ENCODE measurements at places on chromosomes 1 and 21.

DNA sequence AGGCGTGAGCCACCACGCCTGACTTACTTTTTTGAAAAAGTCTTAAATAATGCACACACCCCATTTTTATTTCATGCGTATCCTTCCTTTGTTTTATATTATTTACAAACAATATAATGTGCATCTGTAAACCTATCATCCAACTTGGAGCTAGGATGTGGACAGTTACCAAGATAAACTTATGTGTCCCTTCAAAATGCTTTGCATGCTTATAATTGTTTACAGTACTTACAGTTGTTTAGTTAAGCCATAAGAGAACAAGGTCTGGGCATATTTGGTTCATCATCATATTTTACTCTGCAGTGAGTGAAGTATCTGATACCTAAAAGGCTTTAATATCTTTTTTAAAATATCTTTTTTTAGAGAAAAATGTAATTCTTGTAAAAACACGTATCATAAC is 16.1 kb upstream of the HMGN1 start:
- no peak for DNase-seq

DNA sequence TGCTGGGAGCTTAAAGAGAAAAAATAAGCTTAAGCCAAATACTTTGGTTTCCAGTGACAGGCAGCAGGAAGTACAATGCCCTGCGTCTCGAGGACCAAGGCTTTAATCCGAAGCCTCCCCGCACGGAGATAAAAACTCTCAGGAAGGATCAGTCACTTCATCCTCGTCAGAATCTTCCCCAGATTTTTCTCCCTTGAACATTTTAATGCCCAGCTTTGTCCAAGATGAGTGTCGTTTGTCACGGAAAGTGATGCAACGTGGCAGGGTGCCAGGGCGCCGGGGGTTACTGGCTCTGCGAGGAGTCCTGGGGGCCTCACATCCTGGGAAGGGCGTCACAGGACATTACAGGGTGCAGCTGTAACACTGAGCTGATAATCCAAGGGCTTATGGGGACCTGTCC is 25.2 kb upstream of the PCBP3 start:
- DNase-seq, result peak; percentile 79

DNA sequence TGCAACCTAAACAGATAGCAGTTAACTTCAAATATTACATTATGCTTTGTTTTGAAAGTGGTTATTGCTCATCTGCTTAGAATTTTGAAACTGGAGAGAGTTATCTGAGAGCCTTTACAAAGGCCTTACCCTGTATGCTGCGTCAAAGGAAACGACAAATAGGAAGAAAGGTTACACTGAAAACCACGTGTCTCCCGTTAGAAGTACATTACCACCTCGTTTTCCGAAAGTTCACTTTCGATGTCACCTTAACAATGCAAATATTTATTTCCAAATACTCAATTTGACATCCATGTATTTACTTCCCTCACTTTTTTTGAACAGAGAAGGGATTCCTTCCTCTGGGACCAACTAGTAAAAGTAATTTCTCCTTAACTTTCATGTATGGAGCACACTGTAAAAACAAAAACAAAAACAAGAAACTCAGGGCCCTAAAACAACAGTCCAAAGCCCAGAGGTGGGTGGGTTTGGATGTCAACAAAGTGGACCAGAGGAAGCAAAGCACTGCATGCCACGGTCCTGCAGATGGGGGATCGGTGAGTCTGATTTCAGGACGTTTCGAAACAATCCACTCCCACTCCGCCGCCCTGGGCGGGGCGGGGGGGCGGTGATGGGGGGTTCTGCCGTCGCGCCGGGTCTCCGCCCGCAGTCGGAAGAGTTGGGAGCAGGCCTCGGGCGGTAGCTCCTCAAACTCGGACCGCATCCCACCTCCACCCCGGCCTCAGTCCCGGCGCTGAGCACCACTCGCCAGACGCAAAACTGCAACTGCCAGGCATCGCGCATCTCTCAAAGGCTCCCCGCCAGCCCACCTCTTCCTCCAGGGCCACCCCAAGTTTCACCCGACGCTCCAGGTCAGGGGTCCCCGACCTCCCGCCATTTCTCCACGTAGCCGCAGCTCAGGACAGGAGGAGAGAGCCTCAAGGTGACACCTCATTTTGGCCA is 841 bp downstream of the ADSS2 start:
- DNase-seq, result peak; percentile 49

- DNase-seq, result no peak
Observed at GRCh38 chr21:36454093-36454531, 25.8 kb downstream of the CLDN14 start.

GRCh38 chr1:162388615-162389014 is 7.1 kb downstream of the C1orf226 start:
- no peak for DNase-seq

- no peak for DNase-seq
Observed at GRCh38 chr1:34822202-34822601, 29.4 kb downstream of the GJA4 start.

DNA sequence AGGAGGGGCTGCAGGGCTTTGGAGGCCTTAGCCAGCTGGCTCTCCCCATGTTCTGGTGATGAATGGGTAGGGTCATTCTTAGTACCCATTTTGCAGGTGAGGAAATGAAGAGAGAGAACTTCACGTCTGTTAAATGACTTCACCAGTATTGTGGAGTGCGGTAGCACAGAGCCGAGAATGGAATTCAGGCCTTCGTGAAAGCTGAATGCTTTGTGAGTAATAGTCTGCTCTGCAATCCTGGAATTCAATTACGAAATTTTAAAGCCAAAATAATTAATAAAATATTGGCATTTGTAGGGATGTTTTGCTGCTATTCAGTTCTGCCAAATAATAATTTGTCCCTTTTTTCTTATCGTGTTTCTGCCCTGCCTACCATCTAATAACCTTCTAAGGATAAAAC is 197.7 kb downstream of the GREM2 start:
- DNase-seq, result no peak

DNA sequence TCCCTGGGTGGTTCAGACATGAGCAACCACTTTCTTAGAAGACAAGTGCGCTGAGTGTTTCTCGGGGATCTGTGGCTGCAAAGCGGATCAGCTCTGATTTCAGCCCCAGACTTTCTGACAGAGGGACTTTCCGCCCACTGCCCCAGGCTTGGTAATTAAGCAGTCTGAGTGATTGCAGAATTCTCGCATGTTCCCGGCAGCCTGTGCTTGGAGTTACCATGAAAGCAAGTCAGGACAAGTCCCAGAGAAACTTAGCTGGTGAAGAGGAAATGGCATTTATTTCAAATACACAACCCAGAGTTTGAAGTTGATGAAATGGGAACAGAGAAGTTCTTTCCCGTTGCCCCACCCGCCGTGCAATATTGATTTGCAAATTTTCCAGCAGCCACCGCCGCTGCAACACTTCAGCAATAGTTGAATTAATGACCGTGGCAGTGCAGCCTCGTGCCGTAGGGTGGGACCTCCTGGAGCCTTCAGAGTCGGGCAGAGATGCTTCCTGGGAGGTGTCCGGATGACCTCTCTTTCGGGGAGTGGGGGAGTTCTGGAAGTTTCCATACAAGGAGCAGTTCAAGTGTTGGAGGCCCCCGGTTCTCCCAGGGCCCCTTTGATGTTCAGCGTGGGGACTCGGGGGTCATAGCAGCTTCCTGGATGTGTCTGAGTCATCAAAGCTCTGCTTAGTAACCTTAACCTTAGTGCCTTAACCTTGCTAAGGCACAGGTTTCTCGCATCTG is 134.7 kb downstream of the KAZN start:
- DNase-seq, result no peak

DNA sequence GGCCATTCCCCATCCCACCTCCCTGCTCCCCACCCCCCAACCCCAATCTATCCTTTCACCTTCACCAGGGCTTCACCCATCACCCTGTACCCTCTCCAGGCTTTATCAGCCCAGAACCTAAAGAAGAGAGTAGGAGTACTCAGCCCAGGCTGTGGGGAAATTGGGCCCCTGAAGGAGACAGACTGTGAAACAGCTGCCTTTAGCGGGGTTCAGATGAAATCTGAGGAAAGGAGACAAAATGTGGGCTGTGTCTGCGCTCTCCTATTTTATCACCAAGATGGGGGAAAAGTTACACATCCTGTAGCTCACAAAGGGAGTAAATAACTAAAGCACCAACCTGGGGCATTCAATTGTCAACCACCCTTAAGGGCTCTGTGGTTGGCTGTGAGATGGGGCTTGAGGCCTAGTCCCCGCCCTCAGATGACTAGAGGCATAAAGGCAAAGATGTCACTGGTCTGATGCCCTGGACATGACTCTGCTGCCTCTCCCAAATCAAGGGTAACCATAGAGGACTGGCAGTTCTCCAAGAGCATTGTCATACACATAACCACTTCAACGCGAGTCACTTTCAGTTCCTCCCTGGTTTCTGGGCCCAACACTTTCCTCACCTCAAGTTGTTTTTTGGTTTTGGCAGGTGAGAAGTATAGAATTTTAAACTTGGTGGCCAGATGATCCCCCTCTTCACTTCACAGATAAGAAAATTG is 30.0 kb downstream of the SLC27A3 start:
- no peak for DNase-seq

DNA sequence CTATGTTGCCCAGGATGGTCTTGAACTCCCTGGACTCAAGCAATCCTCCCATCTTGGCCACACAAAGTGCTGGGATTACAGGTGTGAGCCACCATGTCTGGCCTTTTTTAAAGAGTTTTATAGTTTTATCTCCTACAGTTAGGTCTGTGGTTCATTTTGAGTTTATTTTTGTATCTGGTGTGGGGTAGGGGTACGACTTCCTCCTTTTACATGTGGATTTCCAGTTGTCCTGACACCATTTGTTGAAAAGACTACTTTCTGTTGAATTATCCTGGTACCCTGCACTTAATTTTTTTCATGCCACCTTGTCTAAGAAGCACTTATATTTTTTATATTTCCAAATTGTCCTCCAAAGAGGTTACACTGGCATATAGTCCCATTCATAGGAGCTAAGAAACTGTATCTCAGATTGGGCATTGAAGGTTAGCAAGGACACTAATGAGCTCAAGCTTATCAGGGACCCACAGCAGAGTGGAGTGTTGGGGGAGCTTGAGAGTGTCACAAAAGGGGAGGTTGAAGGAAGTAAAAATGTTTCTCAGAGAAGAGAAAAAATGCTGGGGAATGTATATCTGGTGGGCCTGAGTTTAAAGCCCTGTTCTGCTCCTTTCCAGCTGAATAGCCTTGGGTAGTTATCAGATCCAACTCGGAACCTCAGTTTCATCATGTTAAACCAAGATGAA is 23.4 kb upstream of the MEF2D start:
- no peak for DNase-seq

- DNase-seq, result no peak
Observed at GRCh38 chr1:18565321-18565720, 65.3 kb upstream of the PAX7 start.

GRCh38 chr1:228060458-228061190 is 21.9 kb upstream of the ARF1 start:
- no peak for DNase-seq

GRCh38 chr21:43609501-43610340 is 49.6 kb downstream of the HSF2BP start:
- DNase-seq, result peak; percentile 56

Measured in NCI-H524 (cell line).